ENCODE measurements at places on chromosomes 2 and 18.

DNA sequence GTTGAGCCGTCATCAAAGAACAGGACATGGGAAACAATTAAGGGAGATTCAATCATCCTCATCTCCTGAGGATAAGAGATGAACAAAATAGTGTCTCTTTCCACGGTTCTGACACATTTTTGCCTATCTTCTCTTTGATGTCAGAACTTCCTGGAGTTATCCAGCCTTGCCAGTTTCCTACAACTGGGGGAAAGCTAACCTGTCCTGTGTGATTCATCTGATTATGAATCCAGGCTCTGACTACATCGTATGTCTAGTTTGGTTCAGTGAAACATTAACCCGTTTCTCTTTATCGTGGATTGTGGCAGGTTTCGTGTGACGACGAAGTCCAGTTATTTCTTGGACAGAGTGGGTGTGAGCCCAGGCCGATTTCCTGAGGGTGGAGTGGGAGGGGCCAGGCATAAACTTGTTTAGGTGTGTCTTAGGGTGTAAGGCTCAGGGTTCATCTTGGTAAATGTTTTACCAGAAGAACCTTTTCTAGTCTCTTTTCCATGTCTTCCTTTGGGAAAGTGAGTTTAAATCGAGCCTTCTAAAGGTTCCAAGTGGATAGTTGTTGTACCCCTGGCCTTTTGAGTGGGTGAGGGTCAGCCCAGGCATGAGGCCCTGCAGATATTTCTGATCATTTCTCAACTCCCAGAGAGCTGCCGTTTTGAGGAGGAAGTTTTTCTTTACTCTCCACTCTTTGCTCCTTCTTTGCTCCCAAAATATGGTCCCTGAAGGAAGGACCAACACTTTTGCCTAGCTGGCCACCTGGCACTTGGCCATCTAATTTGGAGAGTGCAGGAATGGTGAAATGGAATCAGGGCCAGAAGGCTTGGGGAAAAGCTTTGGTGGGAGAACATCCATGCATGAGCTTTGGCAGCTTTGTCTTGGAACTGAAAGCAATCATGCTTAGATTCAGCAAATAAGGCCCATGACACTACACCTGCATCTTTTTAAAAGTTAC lies 50.4 kb upstream of the FZD5 start:
- DNase-seq: no peak

DNA sequence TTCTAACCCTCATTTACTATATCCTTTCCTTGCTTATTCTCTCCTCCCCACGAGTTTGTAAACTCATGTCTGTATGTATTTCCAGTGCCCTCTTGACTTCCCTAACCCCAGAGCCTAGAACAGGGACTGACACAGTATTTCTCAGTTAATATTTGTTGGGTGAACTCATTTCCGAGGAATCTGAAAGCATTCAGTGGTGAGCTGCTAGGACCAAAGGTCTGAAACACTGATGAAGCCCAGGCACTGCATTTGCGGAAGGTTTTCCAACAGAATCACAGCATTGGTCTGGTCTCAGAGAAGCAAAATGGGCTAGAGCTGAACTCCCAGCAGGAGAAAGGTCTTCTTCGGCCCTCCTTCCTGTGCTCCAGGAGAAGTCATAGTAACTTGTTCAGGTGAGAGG lies 56.8 kb downstream of the SOX11 start:
- DNase-seq: no peak

- no peak for DNase-seq
Observed at GRCh38 chr2:157334797-157335196, 9.2 kb upstream of the ERMN start.

- no peak for DNase-seq
Observed at GRCh38 chr2:2577407-2577831, 246.3 kb upstream of the MYT1L start.

- no peak for DNase-seq
Observed at GRCh38 chr2:113692698-113693428, 63.6 kb downstream of the SLC35F5 start.

- no peak for DNase-seq
Observed at GRCh38 chr2:182444806-182445205, 18.0 kb upstream of the PDE1A start.

- DNase-seq: no peak
Observed at GRCh38 chr2:64056021-64056420, 36.8 kb upstream of the VPS54 start.

- peak; percentile 68 for DNase-seq
Observed at GRCh38 chr18:46148810-46149209, 44.6 kb downstream of the HAUS1 start.

- DNase-seq: no peak
Observed at GRCh38 chr2:11940121-11940743, 193.8 kb downstream of the LPIN1 start.

DNA sequence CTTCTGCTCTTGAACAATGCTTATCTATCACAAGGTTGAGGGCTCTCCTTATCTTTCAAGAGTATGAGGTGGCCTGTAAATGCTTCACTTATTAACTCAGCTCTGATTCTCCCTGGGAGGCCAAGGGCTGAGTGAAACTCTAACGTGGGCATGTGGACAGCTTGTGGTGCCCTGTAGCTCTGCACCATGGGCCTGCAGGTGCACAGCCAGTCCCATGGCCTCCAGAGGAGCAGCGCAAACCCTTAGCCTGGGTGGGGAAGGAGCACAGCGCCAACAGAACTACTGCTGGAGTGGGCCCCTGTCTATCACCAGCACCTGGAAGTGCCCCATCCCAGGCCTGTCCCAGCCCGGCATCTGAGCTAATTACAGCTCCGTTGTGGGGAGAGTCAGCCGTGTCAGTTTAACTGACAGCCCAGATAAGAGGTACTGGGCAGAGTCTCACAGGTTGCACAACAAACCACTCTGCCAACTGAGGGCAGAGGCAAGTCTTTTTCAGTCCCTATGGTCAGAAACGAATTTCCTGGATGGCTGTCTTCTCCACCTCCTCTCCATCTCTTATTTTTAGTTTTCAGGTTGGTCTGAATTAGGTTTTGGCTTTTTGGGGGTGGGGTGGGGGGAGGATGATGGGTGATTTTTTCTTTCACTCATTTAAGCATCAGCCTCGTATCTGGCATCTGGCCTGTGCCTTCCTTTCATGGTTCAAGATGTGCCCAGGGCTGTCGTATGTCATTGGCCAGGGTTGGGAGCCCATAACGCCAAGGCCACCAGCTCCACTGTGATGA lies 219.5 kb downstream of the BCL2 start:
- DNase-seq: no peak

GRCh38 chr2:158025255-158025996 lies 76.2 kb upstream of the UPP2 start:
- no peak for DNase-seq

- DNase-seq: no peak
Observed at GRCh38 chr2:225025917-225026571, 16.2 kb downstream of the DOCK10 start.

DNA sequence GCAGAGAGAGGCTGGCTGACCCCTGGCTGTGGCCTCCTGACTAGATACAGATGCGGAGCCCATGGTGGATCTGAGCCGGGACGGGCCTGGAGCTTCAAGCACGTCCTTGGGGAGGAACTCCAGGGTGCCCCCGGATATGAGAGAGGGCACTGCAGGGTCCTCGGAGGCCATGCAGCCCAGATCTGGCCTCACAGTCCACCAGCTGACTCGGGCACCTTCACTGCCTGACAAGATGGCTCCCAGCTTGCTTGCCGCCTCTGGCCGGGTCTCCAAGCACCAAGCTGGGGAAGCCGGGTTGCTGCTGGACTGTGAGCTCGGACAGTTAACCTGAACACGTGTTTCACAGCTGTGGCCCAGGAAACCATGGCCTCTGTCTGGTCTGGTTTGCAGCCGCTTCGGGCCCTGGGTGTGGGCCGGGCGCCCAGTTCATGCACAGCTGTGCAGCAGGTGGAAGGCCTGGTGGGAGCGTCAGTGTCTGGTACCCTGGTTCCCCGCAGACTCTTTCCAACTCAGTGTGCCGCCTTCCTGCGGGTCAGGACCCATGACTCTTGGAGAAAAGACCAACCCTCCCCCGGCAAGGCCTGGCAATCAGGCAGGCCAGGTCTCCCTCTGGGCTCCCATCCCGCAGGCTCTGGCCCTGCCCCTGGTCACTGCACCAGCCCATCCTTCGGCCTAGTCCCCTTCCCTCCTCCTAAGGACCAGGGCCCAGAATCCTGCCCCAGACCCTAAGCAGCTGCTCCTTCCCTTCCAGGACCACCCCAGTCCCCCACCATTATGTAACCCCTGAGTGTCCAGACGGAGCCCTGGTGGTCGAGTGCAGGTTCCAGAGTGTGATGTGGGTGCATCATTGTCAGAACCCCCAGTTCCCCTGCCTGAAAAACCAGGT lies 74.6 kb upstream of the OTOS start:
- DNase-seq: no peak

DNA sequence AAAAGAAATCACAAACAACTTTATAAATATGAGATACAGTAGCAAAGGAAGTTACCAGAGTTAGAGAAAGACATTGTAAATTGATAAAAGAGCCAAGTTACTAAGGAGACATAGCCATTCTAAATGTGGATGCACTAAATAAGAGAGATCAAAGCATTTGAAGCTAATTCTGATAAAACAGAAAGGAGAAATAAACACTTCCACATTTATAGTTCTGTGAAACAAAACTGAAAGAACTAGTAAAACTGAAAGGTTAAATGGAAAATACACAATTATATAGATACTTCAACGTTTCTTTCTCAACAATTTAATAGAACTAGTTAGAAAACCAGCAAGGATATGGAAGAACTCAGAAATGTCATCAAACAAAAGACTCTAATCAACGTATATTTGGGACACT lies 309.0 kb upstream of the CDH2 start:
- no peak for DNase-seq

- no peak for DNase-seq
Observed at GRCh38 chr18:22185273-22185672, 15.9 kb downstream of the GATA6 start.

DNA sequence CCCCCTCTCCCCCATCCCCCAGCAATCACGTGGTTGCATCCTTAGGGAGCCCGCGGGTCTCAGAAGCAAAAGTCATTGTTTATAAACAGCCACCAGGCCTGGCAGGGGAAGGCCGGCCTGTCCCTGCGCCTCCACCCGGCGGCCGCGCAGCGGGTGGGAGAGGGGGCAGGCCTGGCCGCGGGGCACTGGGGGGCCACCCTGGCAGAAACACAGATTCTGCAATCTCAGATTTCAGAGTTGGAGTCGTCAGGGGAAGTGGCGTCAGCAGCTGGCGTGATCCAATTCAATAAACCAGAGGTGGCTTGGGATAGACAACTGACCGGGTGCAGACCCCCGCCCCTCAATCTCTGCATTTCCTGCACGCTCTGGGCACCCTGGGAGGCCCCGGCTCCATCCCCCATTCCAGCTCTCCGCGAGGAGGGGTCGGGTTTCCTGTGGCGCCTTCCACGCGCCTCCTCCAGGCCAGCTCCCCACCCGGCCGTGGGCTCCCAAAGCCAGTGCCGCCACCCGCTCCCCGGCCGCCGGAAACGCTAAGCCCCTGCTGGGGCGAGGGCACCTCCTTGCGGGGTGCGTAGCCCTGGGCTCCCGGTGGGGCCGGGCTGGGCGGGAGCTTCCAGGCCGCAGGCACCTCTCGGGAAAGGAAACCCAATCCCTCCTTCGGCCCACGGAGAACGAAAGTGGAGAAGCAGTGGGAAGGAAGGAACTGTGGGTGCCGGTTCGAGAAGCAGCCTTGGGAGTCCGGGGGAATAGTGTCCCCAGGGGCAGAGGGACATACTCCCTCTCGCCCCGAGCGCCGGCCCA lies 1.1 kb downstream of the BIN1 start:
- DNase-seq: no peak

DNA sequence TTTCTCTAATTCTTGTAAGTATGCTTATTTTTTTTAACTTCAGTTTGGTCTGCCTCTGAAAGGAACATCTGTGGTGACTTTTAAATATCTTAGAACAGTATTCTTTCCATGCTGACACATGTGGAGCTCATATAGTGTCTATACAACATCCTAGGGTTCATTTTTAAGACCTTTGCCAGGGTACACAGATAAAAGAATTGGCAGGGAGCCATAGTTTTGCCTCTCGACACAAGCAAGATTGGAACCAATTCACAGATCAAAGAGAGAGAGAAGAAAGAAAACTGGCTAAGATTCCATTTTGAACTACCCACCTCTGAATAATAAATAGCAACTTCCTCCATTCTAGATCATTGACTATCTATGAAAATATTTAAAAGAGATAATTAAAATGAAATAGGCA lies 142.7 kb upstream of the ST6GAL2 start:
- DNase-seq: no peak

DNA sequence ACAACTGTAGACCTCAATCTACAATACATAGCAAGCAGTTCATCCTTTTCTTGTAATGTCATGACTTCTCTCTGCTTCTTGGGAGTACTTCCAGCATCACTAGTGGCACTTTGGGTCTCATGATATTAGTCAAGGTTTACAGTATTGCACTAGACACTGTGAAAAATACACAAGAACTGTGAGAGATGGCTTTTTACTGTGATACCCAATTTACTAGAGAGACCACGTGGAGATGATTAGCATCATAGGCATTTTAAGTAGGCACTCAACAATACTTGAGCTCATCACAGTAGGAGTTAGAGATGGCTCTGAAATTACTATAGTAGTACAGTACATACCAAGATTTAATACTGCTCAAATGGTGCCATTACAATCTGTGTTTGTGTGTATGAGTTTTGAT lies 112.8 kb upstream of the EML6 start:
- DNase-seq: no peak

DNA sequence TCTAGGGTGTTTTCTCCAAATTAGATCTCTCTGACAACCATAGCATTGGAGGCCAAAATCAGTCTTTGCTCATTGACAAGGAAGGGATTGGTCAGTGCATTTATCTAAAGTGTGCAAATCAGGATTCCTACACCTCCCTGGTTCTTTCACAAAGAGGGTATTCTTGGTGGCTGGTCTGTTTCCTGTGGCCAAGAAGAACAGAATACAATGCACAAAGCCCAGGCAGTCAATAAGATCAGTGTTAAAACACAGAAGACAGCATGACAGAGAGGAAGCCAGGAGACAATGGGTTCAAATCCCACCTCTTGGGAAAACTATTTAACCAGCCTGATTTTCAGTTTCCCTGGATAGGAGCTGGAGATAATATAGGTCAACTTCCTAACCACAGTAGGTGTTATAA lies 46.1 kb upstream of the THOC1 start:
- DNase-seq: no peak

DNA sequence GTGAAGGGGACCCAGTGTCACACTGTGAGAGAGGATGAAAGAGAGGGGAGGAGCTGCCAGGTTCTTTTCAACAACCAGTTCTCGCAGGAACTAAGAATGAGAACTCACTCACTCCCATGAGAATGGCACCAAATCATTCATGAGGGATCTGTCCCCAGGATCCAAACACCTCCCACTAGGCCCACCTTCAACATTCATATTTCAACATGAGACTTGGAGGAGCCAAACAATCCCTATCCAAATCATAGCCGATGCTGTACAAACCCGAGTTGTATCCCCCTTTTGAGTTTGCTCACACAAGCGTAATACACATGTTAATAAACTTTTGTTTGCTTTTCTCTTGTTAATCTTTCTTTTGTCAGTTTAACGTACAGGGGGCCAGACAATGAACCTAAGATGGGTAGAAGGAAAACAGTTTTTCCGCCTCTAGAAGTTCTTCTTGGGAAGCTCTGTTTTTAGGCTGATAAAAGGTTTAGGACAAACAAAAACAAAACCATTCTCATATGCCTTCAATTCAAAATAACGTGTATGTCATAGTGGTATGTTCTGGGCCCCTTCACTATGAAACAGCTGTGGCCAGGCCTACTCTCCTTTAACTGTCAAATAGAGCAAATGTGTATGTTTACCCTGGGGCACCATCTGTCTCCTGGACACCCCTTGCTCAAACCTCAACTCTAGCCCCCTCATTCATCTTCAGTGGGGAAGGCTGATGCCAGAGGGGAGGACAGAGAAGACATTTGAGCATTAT lies 9.1 kb upstream of the TMEM37 start:
- no peak for DNase-seq

Measured in endothelial cell (in vitro differentiated cells).